CD4-positive, alpha-beta T cell treated with Interleukin-17A for 1 hour (primary cell): ENCODE measurements at places on chromosomes 2 and 18.
A peak's percentile ranks its signal among the peaks of the same experiment; 100 is the strongest.

- peak; percentile 7 for DNase-seq
These were observed 97.3 kb downstream of the FMNL2 start for GRCh38 chr2:152432206-152432653.

- DNase-seq, result no peak
These were observed 320.8 kb downstream of the AFF3 start for GRCh38 chr2:99821572-99821971.

GRCh38 chr2:1081451-1082225 is 131.0 kb downstream of the SNTG2 start:
- DNase-seq, result no peak

- no peak for DNase-seq
These were observed 401.7 kb upstream of the HS6ST1 start for GRCh38 chr2:128720080-128721022.

DNA sequence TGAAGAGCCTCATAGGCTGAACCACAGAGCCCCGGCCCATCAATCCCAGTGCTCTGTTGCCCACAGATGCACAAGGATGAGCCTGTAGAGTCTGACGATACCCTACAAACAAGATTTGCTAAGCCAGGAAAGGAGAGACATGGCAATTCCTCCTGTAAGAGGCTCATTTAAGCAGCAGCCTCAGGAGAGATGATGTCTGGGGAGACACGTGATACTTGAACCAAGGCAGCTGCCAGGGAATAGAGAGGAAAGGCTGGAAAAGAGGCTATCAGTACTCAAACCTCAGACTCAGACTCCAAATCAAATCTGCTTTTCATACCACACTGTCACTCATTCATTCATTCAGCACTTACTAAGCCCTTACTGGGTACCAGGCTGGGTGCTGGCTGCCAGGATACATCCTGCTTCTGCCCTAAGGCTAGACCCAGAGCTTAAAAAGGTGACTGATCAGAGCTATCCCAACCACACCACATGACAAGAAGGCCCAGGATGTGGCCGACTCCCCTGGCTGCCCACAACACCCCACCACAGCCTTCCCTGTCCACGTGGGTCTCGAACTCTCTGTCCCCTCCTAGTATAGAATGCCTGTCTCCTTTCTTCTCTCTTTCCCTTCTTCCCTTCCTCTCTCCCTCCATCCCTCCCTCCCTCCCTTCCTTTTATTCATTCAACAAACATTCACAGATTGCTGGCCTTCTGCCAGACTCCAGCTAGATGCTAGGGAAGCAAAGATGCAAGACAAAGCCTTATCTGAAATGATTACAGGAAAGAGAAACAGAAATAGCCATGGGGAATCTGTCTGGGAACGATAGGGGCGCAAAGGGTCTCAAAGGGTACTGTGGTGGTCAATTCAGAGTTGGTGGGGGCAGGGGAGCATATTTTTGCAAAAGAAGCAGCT is 23.4 kb upstream of the KCNK3 start:
- no peak for DNase-seq
